ENCODE measurements at places on chromosomes 1 and 21.

DNA sequence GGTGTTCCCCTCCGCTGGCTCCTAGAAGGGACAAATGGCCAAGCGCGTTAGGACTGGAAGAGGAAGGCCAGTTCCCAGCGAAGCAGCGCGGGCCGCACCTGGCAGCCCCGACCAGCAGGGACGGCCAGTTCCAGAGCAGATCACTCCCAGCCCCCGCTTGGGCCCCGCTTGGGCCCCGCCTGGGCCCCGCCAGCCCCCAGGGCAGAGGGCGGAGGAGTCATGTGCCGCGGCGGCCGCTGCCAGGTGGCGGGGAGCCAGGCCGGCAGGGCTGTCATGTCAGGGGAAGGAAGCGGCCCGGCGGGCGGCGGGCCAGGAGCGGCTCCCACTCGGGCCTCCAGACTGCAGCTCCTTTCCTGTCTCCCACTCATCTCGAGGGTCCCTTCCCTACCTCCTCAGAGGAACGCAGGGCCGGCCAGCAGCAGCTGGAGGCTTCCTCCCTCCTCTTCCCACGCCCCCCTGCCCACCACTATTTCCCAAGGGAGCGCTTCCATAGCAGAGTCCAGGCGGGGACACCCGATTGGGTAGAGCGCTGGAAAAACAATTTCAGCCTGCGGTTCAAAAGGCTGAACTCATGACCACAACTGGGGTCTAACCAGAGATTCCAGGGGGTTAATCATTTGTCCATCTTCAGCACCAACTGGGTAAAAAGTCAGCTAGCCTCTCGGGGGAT, 16.5 kb downstream of the ZNF697 start:
- DNase-seq, result no peak

DNA sequence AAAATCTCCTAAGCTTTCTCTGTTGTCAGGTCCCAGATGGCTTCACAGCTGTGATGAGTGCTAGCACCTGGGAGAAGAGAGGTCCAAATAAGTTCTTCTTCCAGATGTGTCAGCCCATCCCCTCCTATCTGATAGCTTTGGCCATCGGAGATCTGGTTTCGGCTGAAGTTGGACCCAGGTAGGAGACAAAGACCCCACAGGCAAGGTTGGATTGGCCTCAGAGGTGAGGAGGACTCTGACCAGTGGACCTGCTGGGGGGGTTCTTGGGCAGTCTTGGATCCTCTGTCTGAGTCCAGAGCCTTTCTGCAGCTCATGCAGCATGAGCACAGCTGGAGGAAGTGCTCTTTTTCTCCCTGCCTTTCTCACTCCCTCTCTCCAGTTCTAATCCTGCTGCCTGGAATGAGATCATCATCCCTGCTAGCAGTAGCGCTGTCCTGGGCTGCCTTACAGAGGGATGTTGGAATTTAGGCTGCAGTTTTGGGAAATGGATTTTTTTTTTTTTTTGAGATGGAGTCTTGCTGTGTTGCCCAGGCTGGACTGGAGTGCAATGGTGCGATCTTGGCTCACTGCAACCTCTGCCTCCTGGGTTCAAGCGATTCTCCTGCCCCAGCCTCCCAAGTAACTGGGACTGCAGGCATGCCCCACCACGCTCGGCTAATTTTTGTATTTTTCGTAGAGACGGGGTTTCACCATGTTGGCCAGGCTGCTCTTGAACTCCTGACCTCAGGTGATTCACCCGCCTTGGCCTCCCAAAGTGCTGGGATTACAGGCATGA, 7.1 kb downstream of the RNPEP start:
- no peak for DNase-seq

- no peak for DNase-seq
Observed at GRCh38 chr1:160260406-160261382, 1.7 kb downstream of the DCAF8 start.

DNA sequence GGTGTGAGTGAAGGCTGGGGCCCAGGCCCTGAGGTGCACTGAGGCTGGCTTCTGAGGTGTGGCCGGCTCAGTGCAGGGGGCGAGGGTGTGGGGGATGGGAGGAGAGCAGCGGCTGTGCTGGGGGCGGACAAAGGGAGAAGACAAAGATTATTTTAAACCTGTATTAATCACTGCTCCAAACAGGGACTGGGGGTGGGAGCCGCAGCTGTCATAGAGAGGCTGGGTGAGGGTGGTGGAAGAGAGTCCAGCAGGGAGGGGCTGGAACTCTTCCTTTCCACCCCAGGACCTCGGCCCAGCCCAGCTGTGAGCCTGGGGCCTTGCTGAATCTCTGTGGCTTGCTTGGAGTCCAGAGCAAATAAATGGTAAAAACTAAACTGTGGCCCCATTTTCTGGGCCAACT, 106.9 kb downstream of the KCND3 start:
- DNase-seq, result no peak

DNA sequence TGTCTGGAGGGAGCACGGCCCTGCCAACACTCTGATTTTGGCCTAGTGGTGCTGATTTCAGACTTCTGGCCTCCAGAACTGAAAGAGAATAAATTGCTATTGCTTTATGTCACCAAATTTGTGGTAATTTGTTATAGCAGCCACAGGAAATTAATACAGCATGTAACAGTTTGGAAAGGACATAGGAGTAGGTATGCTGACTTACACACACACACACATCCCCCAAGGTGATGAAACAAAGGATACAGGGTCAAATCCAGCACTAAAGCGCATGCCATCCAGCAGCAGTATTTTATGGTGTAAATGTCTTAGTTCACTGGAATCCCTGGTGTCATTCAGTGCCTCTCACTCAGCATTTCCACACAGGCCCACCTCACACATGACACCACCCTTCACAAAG, 72.2 kb upstream of the MAN1A2 start:
- no peak for DNase-seq

DNA sequence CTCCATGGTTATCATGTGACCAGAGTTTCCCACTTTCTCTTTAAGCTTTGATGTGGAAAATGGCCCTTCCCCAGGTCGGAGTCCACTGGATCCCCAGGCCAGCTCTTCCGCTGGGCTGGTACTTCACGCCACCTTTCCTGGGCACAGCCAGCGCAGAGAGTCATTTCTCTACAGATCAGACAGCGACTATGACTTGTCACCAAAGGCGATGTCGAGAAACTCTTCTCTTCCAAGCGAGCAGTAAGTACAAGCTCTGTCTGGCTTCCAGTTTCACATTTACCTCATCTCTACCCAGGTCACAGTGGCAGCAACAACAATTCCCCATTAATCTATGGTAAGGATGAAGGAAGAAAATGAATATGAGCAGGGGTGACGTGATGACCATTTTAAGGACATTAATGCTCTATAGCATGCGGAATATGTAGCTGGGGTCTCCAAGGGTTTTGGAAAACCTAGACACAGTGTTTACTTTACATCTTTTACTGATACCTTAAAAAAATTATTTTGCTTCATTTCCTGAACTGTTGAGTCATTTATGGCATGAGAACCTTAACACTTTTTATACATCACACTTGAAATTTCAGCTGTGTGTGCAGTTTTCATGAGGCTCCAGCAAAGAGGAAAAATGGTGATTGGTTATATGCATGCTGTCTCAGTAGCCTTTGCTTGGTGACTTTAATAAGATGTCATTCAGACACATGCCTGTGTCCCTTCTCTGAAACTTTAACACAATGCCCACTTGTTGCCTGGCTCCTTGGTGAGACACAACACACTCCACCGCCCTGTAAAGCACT, 286.3 kb upstream of the SGIP1 start:
- peak; percentile 8 for DNase-seq

- DNase-seq, result no peak
Observed at GRCh38 chr1:159408862-159409400, 23.1 kb upstream of the OR10J4 start.

GRCh38 chr1:168686666-168687065, 42.3 kb downstream of the DPT start:
- no peak for DNase-seq

GRCh38 chr1:180901076-180901990, 11.4 kb upstream of the KIAA1614 start:
- no peak for DNase-seq

DNA sequence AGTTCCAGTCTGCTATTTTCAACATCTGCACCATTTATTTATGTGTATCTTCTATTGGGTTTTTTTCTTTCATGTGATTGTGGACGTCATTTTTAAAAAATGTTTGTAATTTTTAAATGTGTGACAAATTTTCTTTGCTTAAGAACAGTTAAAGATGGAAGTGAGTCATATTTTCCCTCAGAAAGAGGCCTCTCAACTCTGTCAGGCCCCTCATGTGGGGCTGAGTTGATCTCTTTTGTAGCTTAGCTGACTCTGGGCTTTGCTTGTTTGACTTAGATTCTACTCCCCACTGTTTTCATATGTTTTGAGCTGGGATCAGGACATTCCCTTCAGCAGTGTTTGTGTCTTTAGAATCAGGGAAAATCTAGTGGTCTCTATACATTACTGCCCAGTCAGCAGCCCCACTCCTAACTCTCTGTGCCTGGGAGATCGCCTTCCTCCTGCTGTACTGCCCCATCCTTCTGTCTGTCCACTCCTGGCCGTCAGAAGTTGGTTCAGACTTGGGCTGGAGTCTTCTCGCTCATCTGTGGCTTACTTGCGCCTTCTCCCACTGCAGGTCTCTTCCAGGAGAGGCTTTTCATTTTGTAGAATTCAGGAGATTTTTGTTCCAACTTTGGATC, 137.4 kb downstream of the DYRK1A start:
- no peak for DNase-seq

DNA sequence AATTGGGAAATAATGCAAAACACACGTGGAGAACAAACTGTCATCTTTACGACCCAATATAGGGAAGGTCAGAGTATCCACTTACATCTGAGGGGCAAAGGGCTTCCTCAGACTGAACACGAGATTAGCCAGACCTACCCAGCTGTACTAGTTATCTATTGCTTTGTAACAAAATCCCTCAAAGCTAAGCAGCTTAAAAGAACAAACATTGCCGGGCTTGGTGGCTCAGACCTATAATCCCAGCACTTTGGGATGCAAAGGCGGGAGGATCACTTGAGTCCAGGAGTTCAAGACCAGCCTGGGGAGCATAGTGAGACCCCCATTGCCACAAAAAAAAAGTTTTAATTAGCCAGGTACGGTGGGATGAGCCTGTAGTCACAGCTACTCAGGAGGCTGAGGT, 262.8 kb downstream of the LTN1 start:
- DNase-seq, result no peak

DNA sequence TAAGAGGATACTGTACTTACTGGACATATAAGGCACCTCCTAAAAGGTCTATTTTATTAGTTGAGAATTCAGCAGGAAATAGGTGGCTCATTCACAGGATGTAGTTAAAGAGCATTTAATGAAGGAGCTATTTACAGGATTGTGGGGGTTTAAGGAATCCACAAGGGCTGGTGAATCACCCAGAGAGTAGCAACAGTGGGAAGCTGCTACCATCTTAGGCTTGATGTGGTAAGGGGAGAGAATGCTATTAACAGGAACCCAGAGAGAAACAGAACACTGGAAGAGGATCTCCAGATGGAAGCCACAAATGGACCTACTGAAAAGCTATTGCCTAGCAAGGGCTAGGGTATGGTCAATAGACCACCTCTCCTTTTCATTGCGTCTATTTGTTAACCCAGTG, 52.0 kb upstream of the COL11A1 start:
- no peak for DNase-seq

GRCh38 chr1:90291431-90292216, 296.7 kb downstream of the ZNF326 start:
- no peak for DNase-seq

GRCh38 chr1:205257735-205258134, 30.0 kb downstream of the TMCC2 start:
- DNase-seq, result no peak

- DNase-seq, result no peak
Observed at GRCh38 chr1:201538612-201539551, at the start of gene NAV1. TSS of gene NAV1 (plus strand) at chr1:201539127. CDS start at chr1:201622885, 83,758 bp downstream.

GRCh38 chr1:205589046-205589445, 42.8 kb downstream of the ELK4 start:
- DNase-seq, result no peak

DNA sequence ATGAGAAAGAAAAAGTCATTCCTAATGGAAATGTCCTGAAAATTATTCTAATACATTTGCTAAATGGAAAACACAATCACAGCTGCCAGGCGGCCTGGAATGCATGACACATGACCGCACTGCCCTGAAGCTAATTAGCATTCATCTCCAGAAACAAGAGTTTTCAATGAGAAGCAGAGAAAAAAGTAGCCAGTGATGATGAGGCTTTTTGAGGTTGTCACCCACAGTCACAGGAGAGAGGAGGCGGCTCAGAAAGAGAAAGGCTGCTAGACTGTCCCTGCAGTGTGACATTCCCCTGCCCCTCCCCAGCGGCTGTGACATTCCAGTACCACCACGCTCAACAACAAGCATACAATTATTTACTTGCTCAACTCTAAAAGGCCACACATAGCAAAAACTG, 122.9 kb upstream of the KRTAP19-8 start:
- no peak for DNase-seq

GRCh38 chr21:33075128-33075527, 5.2 kb downstream of the OLIG1 start:
- DNase-seq, result no peak

- no peak for DNase-seq
Observed at GRCh38 chr21:14762327-14762726, 216.2 kb upstream of the SAMSN1 start.

DNA sequence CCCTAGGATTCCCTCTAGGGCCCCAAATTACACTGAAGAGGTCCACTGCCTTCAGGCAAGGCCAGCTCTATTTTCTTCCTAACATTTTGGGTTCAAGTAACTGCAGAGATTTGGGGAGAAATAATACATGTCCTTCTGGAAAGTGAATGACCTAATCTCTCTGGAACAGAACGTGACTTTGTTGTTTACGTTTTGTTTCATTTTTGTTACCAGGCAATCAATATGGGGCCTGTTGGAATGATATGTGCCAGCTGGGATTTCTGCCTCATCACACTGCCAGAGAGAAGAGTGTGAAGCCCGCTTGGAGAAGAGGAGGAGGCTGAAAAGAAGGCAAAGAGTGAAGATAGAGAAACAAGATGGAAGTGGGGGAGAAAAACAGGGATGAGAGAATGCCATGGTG, 116.7 kb downstream of the FASLG start:
- no peak for DNase-seq

- no peak for DNase-seq
Observed at GRCh38 chr1:53526451-53527101, 67.4 kb downstream of the DMRTB1 start.

- no peak for DNase-seq
Observed at GRCh38 chr1:174296309-174296708, 137.0 kb downstream of the RABGAP1L start.

- DNase-seq, result no peak
Observed at GRCh38 chr1:102593276-102593675, 515.0 kb downstream of the COL11A1 start.

GRCh38 chr1:55578646-55579045, 363.5 kb upstream of the USP24 start:
- DNase-seq, result no peak

GRCh38 chr21:32844076-32844475, 72.5 kb upstream of the PAXBP1 start:
- no peak for DNase-seq

DNA sequence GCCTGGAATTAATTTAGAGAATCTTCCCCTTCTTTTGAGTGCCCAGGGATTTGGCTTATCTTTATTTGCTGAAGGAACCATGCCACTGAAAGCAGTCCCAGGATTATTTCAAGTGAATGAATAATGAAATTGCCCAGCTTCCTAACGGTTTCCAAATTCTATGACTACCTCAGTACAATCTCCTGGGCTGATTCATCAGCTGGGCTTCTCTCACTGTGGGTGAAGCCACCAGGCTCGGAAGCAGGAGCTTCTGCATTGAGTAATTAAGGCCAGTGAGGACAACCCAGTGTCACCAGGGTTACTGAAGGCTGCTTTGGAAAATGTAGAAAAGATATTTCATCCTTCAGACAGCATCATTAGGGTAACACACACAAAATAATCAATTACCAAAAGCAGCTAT, 169.8 kb downstream of the DAB1 start:
- no peak for DNase-seq
